Hepatic stellate cell (primary cell): ENCODE measurements at places on chromosomes 3 and 15.

GRCh38 chr15:47964229-47964628 is 156.6 kb upstream of the SLC24A5 start:
- no peak for DNase-seq

DNA sequence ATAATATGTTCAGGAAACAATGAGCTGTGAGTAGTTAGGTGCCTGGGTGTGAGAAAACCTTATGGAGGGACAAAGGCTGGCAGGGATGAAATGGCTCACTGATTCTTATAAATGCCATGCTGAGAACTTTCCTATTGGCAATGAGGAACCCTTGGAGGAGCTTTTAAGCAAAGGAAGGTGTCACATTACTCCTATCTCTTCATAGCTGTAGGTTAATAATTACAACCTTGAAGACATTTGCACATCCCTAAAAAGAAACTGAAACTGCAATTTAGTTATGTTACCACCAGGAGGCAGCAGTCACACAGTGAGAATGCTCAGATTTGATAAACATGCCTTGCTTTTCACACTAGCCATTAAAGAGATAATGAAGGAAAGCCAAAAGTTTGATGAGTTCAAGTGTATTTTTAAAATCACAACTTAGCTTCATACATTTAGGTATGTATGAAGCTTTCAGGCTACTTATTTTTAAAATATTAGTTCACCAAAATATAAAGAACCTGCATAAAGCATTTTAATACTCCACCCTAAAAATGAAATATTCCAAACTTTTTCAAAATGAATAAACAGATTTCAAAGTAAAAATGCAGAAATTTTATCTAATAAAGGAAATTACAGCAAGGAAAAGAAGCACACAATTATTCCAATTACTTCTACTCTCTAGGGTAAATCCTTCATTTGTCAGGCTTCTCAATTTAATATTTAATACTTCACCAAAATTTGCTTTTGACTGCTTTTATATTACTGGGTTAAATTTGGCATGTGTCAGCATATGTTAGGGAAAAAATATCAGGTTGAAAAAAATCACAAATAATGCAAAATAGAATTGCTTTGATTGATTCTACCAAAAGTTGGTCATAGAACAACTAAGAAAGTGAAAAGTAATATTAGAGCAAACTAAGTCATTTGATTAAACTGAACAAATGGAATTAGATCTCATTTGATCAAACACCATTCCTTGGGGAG is 136.9 kb upstream of the SLC2A2 start:
- DNase-seq = no peak

GRCh38 chr3:126998320-126998719 is 15.4 kb downstream of the PLXNA1 start:
- no peak for DNase-seq

DNA sequence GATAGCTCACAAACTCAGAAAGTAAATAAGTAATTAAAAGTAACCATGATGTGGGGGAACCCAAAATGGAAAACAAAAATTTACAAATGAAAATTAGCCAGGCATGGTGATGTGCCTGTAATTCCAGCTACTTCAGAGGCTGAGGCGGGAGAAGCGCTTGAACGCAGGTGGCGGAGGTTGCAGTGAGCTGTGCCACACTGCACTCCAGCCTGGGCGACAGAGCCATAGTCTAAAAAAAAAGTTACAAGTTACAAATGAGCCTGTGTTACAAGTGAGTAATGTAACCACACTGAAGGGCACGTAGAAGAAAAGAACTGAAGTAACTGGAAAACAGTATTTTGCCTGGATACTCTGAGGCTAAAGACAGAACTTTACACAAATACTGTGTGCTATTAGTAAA is 11.3 kb downstream of the EXOSC7 start:
- no peak for DNase-seq

DNA sequence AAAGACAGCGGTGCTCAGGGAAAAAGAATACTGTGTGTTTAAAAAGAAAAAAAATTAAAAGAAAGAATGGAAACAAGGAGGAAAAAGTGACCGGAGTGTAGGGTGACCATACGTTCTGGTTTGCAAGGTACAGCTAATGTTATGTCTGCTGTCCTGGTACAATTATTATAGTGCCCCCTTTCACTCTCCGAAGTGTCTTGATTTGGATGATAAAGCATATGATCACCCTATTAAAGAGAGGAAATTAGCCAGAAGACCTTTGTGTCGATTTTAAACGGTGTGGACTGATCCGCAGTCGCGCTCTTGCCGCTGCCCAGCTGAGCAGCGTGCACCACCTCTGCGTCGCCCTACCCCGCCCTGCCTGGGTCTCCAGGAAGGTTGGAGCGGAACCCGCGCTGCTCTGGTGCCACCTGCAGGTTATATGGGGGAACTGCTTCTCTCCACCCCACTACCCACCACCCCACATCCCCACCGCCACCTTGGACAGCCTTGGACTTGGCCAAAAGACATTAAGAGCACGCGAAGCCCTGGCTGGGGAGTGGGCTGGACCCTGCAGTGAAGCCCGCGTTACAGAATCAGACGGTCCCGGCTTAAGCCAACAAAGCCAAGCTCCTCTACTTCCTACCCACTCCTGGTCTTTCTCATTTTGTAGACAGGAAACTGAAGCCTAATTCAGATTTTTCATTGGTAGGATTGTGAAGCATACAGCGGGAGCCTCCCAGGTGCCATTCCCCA is 41.2 kb upstream of the UBE2Q2 start:
- peak; percentile 85 for DNase-seq

GRCh38 chr15:90389513-90389912 is 1.5 kb downstream of the IQGAP1 start:
- DNase-seq = no peak

DNA sequence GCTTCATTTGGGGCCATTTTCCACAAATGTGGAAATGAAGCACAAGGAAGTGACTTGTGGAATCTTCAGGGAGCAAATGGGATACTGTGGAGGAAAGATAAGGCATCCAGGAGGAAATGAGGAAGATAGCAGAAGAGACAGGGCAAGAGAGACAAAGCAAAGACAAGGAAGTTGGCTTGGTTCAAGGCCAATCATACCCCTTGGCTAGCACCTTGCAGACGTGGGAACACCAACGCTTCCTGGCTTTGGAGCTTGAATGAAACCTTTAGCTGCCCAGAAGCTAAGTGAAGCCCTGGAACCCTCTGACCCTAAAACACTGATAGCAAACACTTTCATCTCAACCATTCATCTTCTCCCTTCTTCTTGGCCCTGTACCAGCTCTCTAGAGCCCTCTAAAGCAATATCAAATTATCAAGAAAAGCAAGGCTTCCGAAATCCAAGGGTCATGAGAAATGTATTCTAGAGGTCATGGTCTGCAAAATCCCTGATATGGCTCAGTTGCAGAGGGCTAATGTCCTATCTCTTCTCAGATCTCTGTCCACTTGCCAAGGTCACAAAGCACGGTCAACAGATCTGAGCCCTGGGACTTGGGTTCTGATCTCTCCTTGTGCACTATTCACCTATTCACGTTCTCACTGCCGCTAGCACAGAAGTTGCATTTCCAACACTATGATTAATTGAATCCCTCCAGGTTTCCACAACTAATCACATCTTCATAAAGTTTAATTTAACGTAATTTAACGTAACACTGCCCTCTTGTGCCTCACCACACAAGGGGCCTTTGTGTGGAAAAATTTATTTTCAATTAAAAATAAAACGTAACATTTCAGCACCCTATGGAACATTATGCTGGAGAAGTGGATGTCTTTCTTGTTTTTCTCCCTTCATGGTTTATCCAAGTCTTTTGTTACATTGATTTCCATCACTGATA is 557.6 kb upstream of the ADAMTS9 start:
- no peak for DNase-seq

- DNase-seq = no peak
These were observed 192.5 kb upstream of the LINGO1 start for GRCh38 chr15:77825252-77825542.

GRCh38 chr15:59821286-59821685 is 132.2 kb upstream of the BNIP2 start:
- no peak for DNase-seq

- DNase-seq = no peak
These were observed 10.7 kb downstream of the COPB2 start for GRCh38 chr3:139378587-139379241.

- no peak for DNase-seq
These were observed 73.8 kb downstream of the MCTP2 start for GRCh38 chr15:94305133-94305532.

DNA sequence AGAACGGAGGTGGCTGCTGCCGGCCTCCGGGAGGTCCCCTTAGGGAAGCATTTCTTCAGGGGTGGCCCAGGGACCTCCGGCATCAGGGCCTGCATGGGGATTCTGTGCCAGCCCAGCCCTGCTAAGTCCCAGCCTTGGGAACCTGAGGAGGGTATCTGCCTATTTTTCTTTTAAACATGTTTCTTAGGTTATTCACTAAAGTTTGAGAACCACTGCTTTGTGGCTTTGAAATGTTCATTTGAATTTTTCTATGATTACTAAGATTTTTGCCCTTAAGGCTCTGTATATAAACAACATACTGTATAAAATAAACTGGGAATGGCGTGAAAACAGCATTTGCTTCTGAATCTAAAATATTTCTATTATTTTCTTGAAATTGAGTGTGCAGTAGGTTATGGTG is 24.4 kb downstream of the FAN1 start:
- no peak for DNase-seq

DNA sequence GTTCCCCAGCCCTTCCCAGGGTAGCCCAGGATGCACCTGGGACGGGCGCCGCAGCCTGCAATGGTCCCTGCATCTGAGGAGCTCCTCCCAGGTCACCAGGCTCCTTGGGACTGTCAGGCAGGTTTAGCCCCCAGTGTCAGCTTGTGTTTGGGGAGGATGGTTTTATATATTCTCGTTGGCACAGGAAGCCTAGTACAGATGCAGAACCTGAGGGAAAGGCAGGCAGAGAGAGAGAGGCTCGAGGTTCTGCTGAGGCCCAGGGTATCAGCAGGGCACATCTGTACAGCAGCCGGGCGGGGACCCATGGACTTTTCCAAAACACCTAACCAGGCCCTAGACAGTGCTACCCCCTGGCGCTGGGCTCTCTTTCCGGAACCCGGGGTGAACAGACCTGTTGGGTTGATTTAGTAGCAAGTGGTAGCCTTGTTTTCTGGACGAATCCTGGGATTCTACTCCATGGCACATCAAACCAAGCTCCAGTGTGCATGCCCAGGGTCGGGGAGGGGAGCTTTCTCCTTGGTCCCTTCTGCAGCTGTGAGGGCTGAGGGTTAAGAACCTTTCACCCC is 8.6 kb downstream of the PAK6 start:
- no peak for DNase-seq

DNA sequence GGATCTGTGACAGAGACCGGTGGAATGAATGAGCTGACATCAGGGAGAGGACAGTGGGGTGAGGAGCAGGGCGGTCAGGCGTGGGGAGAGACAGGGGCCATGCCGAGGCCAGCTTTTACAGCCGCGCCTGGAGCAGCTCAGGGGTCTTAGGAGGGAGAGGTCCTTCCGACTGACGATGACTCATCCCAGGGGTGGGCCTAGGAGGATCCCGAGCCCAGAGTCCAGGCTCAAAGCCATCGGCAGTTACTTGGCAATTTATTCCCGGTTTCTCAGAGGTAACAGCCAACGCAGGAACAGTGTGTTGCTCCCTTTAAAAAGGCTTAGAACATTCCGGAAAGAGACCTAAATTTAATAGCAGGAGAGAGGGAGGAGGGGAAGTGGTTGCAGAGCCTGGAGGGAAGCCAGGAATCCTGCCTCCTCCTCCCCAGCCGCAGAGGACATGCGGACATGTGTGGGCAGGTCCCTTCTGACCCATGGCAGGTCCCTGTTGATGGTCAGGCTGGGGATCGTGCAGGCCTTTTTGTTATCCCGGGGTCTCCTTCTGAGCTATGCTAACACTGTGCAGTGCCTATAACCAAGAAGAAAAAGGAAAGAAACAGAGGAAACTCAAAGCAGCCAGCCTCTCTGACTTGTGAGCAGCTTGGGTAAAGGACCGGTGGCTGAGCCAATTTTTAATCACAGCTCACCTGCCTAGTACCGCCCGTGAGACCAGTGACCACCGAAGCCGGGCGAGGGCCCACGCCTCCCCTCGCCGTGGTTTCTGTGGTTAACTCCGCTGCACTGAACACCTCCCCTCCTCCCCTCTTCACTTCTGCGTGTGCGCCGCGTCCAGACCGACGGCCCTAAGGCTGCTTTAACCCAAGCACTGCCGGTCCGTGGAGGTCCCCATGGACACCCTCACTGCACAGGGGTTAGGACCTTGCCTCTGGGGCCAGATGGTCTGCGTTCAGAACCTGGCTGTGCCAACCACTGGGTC is 392.4 kb upstream of the PROK2 start:
- DNase-seq = peak; percentile 37

DNA sequence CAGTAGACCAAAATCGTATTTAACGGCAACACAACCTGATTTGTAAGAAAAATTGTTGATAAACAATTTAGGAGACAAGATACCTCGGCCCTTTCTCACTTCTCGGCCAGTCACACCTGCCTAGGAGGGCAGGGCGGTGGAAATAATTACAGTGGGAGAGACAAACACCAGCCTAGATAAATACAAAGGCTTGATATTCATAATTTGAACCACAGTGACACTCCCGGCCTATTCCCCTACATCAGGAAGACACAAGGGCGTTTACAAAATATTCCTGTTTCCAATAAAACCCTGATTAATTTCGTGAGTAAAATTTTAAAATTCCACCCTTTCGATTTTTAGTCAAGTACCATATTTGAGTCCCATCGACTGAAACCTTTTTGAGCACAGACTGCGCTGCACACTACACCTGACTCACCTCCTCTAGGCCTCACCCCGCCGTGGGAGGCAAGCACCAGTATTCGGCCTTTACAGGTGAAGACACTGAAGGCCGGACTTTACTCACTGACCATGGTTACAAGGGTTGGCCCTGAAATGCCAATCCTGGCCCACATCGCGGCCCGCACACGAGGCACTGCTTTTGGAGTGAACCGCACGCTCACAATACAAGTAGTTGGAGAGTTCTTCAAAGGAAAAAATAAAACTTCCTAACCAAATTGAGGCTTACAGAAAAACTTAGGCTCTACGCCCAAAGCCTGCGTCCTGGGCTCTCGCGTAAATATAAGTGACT is 794 bp downstream of the ARPP19 start:
- peak; percentile 10 for DNase-seq

DNA sequence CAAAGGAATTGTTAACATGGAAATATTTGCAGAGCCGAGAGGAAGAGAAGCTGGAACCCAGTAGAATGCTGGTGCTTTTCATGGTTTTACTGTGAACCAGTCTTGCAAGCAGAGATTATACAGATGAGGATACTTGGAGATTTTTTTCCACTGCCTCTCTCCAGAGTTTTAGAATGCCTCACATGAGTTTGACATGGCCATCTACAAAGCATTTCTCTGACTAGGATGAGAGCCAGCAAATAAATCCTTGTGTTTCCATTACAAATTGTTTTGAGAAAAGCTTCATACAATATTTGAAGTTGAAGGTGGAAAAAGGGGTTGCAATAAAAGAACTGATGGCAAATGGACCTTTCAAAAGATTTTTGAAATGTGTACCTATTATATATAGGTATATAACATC is 45.0 kb upstream of the GAP43 start:
- no peak for DNase-seq

GRCh38 chr15:66876731-66877476 is 174.9 kb downstream of the SMAD6 start:
- no peak for DNase-seq

GRCh38 chr15:99842071-99842470 is 108.8 kb upstream of the LYSMD4 start:
- no peak for DNase-seq
